ENCODE measurements at places on chromosomes 2 and 18.
A peak's percentile ranks its signal among the peaks of the same experiment; 100 is the strongest.

GRCh38 chr2:200993097-200993496, 29.6 kb upstream of the ORC2 start:
- no peak for DNase-seq

GRCh38 chr2:120221616-120222015, 1.6 kb downstream of the TMEM185B start:
- DNase-seq: no peak

DNA sequence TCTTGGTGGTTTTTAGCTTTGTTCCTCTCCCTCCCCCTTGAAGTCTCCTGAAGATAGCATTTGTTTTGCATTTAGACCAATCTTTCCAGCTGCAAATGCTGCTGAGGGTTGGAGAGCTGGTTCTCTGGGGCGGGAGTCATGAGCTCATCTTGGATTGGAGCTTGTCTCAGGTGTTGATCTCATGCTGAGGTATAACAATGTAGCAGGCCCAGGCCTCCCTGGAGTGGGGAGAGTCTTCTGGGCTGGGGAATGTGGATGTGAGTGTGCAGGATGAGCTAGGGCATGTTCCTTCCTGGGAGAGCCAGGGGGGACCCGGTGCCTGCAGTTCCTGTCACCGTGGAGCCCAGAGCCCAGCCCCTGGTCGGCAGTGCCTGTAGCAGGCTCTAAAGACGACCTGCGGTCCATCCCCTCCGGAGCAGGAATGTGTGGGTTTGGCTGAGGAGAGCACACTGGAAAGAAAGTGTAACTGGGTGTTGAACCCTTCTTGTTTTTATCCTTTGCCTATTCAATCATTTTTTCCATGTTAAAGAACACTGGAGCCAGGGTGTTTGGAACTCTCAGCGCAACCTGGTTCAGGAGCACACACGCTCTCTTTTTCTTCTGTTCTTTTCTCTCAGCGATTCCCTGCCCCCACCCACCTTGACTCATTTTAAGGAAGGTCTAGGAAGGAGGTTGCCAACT, 2.7 kb downstream of the ZNF532 start:
- DNase-seq: no peak

DNA sequence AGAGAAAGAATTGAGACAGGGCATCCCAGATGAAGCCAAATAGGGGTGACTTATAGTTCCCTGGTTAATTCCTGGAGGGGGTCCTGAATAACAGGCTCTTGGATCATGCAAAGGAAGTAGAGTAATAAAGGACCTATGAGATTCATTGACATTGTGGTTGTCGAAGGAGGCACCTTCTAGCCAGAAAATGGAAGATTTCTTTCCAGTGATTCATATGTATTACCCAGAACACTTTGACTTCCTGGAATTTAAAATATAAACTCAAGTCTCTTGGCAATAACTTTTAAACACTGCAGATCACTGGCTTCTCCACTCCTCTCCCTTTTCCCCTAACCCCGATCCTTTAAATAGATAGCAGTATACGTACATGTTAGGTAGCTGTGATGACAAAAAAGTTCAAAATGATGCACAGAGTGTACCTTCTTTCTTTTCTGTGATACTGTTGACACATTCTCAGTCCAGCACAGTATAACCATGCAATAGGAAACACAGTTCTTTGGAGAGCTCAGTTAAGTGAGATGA, 211.8 kb downstream of the LTBP1 start:
- DNase-seq: no peak

DNA sequence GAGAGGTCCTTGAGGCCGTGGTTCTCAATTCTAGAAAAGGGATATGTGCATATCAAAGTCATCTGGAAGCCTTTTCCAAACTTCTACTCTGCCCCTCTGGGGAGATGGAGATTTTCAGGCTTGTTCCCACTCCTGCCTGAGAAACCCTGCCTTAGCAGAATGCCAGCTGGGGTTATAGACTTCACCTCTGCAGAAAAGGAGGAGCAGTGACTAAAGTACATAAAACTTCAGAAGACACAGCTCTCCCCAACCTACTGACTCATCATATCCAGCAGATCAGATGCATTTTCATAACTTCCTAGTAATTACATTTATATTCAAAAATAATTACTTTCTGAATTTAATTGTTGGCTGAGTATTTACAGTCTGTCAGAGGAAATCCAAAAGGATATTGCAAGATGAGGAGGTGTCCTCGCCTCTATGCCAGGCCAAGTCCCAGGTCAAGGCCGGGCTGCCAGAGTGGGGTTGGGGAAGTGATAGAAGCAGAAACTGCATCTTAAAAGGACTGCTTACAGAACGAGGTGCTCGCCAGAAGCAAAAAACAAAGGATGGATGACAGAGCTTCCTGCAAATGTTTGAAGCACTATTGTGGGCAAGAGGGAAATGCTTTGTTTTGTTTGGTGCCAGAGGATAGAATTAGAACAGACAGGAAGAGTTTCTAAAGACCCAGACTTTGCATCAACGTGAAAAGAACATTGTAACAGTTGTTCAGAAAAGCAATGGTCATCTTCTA, 75.6 kb upstream of the APCDD1 start:
- no peak for DNase-seq

DNA sequence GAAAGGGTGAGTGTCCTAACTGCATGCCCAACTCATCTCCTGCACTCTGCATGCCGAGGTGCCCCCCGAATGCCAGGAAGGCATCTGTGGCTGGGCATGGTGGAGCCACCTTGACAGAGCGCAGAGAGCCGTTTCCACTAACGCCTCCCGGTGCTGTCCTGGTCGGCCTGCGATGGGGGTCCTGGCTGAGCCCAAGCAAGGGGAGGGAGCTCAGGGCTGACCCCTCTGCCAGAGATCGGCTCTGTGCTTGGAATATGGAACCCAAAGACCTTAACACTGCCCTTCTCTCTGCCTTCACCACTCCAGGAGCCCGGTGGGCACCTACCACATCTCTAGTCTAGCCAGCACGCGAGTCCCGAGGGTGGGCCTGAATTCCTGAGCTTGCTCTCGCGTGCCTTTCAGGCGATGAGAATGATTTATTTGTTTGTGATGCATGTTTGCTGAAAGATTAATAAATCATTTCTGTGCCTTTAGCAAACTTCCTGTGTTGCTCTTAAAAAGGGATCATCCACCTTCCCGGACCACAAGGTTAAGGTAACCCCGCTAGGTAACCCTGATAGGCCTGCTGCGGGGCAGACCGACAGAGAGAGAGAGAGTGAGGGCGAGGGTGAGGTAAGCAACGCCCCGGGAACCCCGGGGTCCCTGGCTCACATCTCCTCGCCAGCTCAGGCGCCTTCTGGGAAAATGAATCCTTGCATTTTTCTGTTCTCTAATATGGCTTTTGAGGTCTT, 35.3 kb downstream of the PDIA6 start:
- no peak for DNase-seq

- no peak for DNase-seq
Observed at GRCh38 chr2:223041527-223042109, 10.4 kb upstream of the KCNE4 start.

DNA sequence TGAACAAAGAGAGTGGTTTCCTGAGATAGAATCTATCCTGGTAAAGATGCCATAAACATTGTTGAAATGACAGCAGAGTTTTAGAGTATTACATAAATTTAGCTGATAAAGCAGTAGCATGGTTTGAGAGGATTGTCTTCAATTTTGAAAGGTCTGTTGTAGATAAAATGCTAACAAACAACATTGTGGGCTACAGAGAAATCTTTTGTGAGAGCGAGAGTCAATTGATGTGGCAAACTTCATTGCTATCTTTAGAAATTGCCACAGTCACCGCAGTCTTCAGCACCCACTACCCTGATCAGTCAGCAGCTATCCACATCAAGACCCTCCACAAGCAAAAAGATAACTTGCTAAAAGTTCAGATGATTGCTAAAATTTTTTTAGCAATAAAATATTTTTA, 17.5 kb downstream of the VRK2 start:
- no peak for DNase-seq

- DNase-seq: no peak
Observed at GRCh38 chr18:581096-581495, 916 bp downstream of the CETN1 start.

- no peak for DNase-seq
Observed at GRCh38 chr18:35478520-35479435, 19.0 kb downstream of the INO80C start.

DNA sequence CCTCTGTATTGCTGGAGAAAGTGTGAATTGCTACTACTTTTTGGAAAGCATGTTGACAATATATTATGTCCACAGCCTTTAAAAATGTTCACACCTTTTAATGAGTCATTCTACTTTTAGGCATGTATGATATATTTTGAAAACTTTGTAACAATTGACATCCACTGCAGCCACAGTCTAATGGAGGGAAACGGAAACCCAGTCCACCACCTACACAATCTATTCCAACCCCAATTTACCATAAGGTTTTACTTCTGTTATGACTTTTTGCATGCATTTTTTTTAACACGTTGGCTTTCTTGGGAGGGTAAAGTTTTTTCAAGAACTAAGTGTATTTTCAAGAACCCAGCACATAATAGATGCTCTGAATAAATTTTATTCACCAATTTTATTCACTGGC, 38.5 kb upstream of the ATP8B1 start:
- no peak for DNase-seq

GRCh38 chr2:100235098-100235497, 87.2 kb downstream of the LONRF2 start:
- no peak for DNase-seq

DNA sequence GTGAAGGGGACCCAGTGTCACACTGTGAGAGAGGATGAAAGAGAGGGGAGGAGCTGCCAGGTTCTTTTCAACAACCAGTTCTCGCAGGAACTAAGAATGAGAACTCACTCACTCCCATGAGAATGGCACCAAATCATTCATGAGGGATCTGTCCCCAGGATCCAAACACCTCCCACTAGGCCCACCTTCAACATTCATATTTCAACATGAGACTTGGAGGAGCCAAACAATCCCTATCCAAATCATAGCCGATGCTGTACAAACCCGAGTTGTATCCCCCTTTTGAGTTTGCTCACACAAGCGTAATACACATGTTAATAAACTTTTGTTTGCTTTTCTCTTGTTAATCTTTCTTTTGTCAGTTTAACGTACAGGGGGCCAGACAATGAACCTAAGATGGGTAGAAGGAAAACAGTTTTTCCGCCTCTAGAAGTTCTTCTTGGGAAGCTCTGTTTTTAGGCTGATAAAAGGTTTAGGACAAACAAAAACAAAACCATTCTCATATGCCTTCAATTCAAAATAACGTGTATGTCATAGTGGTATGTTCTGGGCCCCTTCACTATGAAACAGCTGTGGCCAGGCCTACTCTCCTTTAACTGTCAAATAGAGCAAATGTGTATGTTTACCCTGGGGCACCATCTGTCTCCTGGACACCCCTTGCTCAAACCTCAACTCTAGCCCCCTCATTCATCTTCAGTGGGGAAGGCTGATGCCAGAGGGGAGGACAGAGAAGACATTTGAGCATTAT, 9.1 kb upstream of the TMEM37 start:
- peak; percentile 69 for DNase-seq

GRCh38 chr2:37869771-37870170, 55.3 kb upstream of the RMDN2 start:
- DNase-seq: no peak

DNA sequence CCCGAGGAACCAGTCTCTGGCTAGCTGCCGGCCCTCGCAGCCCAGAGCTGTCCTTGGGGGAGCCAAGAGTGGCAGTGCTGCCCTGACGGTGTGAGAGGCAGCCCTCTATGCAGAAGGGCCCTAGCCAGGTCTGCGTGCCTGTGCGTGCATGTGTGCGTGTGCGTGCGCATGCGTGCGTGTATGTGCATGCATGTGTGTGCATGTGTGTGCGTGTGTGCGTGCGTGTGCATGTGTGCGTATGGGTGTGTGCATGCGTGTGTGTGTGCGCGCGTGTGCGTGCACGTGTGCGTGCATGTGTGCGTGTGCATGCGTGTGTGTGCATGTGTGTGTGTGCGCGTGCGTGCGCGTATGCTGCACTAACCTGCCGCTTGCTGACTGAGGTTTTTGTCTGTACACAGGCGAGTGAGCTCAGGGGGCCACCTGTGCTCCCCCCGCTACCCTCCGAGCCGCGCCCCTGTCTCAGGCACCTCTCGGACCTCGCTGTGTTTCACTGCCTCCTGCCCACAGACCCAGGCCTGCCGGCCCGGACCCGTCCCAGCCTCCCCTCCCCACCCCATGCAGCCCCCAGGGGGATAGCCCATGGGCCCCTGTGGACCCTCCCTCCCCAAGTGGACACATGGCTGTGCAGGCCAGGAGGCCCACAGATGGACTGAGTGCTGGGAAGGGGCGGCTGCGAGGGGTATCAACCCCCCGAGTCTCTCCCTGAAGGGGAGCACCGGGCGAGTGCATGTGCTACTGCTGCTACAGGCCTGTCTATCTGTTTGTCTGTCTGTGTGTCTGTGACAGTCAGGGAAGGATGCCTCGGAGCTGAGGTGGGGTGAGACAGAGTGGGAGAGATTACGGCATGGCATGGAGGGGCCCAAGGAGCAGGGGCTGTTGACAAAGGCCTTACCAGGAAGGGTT, 31.3 kb downstream of the SPEG start:
- no peak for DNase-seq

DNA sequence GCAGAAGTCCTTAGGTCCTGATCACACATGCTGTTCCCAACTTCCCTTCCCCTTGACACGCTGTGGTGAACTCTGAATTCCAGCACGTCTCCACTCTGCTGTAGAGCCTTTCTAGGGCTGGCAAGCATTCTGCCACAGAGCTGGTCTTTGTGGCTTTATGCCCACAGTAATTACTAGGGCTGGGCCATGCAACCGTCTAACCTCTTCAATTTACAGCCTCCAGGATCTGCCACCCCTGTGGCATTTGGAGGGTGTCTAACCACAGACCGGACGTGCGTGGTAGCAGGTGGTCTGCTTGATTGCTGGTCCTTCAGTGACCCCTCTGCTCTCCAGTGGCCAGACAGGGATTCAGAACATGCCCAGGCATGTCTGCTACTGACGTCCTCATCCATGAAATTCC, 43.1 kb upstream of the TGFA start:
- no peak for DNase-seq

GRCh38 chr2:23446916-23447315, 61.9 kb downstream of the KLHL29 start:
- DNase-seq: no peak

DNA sequence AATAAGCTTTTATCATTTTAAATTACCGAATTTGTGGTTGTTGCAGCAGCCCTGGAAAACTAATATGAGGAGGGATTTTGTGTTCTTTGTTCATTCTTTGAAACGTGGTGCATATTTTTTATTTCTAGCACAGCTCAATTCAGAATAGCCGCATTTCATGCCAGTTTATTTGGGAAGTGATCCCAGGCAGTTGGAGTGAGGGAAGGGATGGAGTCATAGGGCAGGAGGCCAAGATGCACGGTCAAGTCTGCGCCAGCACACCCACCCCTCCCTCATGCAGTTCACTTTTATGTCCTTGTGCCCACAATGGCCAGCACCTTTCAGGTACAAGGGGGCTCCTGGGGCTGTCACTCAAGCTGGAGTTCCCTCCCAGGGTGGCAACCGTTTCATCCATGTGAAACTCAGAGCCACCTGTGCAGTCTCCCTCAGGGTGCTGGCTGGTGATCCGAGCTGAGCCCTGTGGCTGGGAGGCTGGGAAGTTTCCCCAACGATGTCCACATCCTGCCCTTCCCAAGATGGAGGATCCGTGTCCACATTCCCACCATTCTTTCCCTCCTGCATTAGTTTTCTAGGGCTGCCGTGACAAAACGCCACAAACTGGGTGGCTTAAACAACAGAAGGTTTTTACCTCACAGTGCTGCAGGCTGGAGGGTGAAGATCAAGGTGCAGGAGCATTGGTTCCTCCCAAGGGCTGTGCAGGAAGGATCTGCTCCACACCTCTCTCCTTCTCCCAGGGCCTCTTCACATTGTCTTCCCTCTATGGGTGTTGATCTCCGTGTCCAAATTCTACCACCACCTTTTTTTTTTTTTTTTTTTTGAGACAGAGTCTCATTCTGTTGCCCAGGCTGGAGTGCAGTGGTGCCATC, 68.5 kb upstream of the ITGA6 start:
- DNase-seq: no peak
